ENCODE measurements at places on chromosomes 7 and 10.

DNA sequence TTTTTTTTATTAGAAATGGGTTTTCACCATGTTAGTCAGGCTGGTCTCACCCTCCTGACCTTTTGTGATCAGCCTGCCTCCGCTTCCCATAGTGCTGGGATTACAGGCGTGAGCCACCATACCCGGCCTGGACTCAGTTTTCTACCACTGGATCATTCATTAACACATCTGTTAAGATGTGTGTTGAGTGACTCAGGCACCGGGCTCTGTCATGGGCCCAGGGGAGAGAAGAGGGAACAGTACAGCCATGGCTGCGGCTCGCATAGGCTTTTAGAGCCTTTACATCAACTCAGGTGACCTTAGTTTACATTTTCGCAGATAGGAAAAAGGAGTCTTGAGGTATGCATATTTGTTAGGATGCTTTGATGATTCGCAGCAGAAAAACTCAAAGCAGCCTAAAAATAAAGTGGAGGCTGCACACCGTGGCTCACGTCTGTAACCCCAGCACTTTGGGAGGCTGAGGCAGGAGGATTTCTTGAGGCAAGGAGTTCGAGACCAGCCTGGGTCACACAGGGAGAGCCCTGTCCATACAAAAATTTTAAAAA, 3.1 kb upstream of the ARPC1B start:
- no peak for DNase-seq

DNA sequence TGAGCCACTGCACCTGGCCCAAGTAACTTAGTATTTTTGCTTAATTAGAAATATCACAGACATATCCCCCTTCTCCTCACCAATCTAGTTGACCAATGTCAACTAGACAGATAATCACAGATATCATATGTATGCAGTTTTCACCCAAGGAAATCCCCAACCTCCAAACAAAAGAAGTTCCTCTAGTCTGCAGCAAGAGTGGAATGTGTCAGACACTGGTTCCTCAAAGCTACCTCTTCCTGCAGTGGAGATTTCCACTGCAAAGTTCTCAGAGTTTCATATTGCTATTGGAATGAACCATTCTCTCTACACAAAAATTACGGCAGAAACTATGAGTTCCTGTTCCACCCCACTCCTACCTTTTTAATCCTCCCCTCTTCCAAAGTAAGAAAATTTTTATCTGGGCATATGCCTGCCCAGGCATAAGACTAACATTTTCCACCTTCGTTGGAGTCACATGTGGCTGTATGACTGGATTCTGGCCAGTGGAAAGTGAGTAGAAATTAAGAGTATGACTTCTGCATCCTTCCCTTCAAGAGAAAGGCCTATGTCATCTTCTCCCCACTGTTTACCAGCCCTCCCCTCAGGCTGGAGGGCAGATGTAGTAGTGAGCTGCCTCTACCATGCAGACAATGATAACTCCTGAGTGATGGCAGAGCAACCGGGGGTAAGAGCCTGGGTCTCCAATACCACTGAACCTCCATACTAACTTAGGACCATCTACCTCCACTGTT, 103.0 kb downstream of the MYOF start:
- DNase-seq: no peak

GRCh38 chr7:157768198-157768597, 431.4 kb downstream of the DNAJB6 start:
- no peak for DNase-seq

DNA sequence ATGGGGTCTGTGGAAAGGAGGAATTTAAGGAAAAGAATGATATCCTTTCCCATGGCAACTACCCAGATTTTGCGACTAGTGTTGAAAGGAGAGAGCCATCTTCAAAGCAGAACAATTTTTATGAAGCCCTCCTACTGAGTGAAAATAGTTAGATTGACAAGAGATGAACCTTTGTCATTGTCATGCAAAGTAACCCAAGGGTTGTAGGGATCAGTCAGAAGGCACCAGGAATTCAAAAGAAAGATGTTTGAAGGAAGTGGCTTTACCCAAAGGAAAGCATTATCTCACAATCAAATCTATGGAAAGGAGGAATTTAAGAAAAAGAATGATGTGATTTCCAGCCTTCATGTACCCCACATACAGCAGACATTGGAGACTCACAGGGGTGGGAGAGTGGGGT, 544.4 kb downstream of the IPMK start:
- DNase-seq: no peak

- DNase-seq: no peak
These were observed 38.1 kb downstream of the COL1A2 start for GRCh38 chr7:94432817-94433216.

GRCh38 chr10:520402-520787, 169.1 kb downstream of the DIP2C start:
- no peak for DNase-seq

DNA sequence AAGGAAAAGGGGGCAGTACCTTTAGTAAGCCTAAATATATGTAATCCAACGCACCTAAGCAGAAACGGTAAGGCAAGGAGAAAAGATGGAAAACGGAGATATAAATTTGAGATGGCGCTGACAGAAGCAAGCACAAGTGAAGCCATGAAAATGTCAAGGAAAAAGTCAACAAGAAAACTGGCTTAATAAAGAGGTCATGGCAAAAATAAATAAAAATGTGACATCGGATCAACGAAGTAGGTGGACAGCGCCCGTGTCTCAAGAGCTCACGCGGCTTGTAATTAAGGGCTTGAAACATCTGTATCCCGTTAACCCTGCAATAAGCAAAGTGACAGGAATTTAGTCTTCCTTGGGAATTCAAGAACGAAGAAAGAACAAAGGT, 611 bp downstream of the NDUFA5 start:
- DNase-seq: no peak

DNA sequence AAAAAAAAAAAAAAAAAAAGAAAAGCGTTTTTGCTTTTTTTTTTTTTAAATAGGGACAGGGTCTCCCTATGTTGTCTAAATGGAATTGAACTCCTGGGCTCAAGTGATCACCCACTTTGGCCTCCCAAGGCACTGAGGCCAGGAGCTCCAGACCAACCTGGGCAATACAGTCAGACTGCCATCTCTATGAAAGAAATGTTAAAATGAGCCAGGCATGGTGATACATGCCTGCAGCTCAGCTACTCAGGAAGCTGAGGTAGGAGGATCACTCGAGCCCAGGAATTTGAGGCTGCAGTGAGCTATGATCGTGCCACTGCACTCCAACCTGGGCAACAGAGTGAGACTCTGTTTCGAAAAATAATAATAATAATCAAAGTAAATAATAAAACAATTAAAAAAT, 16.5 kb upstream of the LMTK2 start:
- no peak for DNase-seq

- no peak for DNase-seq
These were observed 91.3 kb upstream of the TMEM229A start for GRCh38 chr7:124124201-124124600.

GRCh38 chr7:140358412-140359051, 39.8 kb downstream of the SLC37A3 start:
- DNase-seq: no peak

- DNase-seq: no peak
These were observed 9.1 kb downstream of the TMEM270 start for GRCh38 chr7:73870041-73870492.

DNA sequence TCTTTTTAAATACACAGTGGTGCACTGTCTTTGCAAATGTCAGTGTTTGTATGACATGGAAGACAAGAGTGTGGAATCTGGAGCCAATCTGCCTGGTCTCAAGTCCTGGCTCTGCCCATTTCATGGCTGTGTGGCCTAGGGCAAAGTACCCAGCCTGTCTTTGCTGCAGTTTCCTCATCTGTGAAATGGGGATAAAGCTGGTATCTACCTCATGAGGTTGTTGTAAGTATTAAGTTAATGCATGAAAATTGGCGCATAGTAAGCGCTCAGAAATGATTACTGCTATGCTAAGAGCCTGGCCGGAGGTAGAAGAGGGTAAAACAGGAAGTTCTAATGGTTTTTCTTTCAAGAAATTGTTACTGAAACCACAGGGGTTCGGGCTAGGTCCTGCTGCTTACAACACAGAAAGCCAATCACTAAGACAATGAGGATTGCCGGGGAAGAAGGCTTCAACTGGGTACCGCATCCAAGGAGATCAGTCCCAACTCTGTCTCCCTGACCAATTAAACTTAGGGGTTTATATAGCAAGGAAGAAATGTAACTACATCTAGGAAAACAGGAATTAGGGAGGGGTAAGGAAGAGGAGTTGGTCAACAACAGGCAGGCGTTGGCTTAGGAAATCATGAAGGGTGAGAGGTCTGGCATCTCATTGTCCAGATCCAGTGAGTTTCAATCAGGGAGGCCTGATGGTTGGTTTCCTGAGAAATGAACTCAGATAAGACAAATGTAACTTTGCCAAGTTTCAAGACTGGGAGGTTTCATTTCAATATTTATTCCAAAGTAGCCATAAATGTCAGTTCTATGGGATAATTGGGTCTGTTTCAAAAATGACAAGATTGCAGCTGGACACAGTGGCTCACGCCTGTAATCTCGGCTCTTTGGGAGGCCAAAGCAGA, 57.0 kb downstream of the CHST3 start:
- DNase-seq: no peak

DNA sequence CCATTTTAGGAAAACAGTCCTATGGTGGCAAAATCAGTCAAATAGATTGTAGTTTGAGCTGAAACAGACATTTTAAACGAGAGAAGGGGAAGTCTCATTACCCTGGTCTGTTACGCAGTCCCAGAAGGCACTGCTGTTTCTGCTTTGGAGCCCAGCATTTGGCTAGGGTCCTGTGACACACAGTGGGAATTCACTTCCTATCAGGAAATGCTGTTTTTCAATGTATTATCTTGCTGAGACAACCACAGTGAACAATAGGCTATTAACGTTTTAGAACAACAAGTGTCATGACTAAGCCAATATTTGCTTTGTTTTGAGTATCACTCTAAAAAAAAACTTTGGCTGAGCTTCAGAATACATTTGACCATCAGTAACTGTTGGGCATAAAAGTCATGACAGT, 74.1 kb downstream of the ADD3 start:
- no peak for DNase-seq

DNA sequence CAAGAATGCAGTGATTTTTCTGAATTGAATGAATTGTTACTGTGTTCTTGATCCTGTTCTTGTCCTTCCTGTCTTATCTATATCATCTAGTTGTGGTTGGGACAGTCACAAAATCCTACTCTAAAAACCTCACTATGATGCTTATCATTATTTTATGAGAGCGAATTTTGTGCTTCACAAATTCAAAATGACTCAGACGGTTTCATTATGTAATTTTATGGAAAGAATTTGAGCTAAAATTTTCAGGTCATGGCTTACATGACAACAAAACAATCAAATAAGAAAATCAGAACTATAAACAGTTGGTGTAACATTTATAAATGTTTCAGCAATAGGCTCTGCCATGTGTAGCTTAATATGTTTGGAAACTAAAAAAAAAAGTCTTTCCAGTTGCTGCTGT, 6.9 kb downstream of the PRKAR2B start:
- no peak for DNase-seq

DNA sequence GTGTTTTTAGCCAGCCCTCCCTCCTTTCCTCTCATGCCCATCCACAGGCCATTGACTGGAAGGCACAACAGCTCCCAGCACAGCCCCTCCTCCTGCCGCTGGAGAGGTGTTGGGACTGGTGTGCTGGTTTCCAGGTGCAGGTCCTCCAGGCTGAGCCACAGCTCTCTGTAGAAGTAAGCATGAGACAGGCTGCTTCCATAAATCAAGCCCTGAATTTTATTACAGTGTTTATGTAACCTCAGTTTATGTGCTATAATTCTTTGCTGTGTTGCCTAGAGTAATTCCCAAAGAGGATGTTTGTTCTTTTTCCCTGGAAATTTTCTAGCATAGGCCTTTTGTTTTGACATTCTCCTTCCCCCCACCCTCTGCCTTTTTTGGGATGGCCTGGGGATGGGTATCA, 445.8 kb downstream of the AUTS2 start:
- no peak for DNase-seq

DNA sequence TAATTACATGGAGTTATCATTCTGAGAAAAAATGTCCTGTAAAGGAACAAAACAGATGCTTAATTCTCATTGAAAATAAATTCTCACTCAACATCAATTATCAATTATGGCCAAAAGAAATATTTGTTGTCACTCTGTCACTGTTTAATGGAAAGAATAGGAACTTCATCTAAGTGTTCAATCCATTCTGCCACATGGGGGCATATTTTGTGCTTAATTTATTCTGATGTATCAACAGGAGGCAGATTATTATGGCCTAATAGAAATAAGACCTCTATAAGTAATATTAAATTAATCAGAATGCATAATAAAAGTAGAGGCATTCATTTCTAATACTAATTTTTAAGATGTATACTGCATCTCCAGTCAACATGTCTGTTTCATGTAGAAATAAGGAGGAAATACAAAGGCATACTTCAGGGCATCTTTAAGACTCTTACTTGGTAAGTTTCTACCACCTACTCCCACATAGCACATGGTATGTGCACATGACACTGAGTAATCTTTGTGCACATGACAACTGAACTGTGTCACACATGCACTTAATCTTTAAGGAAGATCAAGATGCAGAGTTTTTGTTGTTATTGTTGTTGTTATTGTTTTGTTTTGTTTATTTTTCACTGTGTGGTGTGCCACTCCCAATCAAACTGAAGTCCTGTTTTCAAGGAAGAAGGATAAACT, 420.4 kb upstream of the SEMA3A start:
- DNase-seq: no peak

- no peak for DNase-seq
These were observed 11.3 kb downstream of the DPYSL4 start for GRCh38 chr10:132198068-132198370.

DNA sequence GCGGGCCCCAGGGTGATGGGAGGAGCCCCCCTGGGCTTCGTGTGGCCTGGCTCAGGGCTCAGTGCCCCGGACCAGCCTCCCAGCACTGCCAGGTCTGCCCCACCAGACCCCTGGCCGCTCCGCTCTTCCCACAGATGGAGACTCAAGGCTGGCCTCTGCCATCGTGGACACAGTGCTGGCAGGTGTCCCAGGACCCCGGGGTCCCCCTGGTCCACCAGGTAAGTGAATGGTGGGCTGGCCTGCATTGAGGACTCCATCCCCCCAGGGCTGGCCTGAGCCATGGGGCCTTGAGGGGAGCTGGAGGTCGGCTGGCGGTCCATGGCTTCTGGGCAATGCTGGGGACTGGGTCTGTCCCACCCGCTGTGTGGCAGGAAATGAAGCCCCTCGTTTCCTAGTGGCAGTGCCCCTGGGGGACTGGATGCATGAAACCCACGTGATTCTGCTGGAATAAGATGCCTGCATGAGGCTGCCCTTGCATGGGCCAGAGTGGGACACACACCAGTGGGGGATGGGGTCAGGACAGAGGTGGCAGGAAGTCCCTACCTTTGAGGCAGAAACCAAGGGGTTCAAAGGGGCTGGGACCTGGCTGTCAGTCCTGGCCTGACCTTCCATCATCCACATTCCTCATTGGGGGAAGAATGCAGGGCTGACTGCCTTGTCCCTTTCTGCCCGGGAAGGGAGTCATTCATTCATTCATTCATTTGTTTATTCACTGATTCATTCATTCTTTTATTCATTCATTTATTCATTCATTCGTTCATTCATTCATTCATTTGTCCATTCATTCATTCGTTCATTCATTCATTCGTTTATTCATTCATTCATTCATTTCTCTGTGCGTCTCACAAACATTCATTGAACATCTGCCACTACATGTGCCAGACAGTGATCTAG, 81.8 kb downstream of the MYL10 start:
- DNase-seq: no peak

- DNase-seq: no peak
These were observed 817.6 kb downstream of the TNS3 start for GRCh38 chr7:46764100-46764936.
